ENCODE measurements at places on chromosomes 16 and 17. TPM values are rescaled to one million over a fixed set of nuclear protein-coding genes. Genes with fewer than 3 reads are reported as not detected.

Gene PITPNM3
- 4.3 TPM for total RNA-seq

Gene KRT25
- not detected for total RNA-seq

Gene SCGB1C2
- total RNA-seq: not detected

Gene C16orf92
- total RNA-seq: not detected

Measured in sciatic nerve (tissue), 2 donors.